CD4-positive, alpha-beta T cell treated with Interleukin-15 for 4 hours (primary cell): ENCODE measurements at places on chromosomes 2 and 18.

DNA sequence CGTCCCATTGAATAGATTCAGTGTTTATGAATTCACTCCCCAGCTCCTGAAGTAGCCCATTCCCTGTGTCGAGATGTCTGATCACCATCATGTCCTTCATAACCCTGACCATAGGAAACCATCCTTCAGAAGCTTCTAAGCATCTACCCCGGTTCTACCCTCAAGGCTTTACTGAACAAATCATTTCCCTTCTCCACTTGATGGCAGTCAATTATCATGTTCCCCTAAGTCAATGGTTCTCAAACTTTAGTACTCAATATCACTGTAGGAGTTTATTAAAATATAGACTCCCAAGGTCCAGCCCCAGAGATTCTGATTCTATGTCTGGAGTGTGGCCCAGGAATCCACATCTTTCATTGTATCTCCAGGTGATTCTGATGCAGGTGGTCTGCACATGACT, 228.4 kb upstream of the SP5 start:
- DNase-seq: no peak

DNA sequence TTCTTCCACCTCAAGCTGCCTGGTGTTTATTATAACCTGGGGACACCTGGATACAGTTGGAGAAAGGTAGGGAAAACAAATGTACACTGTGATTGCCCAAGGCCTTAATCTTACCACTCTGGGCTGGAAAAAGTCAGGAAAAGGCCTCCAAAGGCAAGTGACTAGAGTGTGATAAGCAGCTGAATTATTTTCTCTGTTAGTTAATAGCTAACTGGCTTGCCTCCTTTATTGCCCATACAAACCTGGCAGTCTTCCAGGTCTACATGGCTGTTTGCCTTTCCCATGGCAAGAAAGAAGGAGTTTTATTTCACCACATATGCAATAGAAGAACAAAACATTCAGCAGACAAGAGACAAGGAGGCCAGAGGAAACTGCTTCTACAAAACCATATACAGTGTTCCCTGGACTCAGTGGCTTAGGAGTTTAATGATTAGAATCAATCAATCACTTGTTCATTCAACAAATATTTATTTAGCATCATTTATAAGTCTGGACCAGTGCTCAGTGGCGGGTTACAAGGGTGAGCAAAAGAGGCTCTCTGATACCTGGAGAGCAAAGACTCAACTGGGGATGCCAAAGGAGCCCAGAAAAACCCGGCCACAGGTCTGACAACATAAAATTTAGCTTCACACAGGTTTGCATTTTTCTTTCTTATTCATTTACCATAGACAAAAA, 27.5 kb upstream of the SUCLG1 start:
- DNase-seq: no peak

DNA sequence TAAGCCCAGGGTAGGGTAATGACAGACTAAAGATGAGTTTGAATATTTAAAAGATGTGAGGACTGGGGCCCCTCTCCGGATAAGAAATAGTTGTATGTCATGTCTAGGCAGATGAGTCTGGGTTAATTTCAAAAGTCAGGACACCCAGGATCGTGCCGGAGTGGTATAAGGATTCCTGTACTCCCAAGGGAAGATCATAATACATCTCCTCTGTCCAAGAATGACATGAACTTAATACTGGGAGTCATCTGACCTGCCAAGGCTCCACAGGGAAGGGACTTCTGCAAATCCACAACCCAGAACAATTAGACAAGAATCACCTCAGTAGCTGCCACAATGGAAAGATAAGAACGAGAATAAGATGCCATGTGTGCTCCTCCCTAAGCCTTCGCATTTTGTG, 17.1 kb downstream of the RPRM start:
- DNase-seq: no peak

- no peak for DNase-seq
Measured at GRCh38 chr2:14306268-14306861, 326.2 kb upstream of the LRATD1 start.

DNA sequence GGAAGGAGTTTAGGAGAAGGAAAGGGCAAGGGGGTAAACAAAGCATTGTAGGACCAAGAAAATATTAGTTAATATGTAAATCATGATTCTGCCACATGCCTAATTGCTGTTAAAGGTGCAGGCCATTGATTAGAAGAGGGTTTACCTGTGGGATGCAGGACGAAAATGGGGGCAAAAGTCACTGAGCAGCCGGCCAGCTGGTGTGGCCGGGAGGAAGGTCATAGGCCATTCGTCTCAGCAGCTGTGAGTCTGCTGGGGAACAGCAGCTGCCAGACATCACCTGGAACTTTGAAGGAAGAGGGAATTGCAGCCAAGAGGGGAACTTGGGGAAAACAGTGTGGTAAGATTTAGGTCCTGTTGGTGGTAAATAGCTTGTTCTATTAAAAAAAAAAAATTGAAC, 184.4 kb downstream of the DYSF start:
- no peak for DNase-seq

DNA sequence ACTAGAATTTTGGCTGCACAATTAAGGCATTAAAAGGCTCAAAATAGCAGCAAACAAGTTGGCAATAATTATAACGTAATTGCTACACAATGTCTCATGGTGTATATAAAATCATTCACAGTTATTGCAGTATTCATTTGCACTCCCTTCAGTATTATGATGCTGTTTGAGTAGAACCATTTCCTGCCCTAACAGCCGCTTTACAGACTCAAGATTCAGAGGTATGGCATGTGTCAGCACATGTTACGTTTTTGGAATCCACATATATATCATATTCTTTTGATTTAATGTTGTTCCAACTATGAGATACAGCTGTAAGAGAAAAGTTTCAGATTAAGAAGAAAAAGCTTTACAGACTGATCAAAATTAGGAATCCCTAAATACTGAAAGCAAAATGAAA, 56.3 kb upstream of the NCKAP5 start:
- no peak for DNase-seq

GRCh38 chr2:75155115-75155514, 44.2 kb downstream of the TACR1 start:
- DNase-seq: no peak

DNA sequence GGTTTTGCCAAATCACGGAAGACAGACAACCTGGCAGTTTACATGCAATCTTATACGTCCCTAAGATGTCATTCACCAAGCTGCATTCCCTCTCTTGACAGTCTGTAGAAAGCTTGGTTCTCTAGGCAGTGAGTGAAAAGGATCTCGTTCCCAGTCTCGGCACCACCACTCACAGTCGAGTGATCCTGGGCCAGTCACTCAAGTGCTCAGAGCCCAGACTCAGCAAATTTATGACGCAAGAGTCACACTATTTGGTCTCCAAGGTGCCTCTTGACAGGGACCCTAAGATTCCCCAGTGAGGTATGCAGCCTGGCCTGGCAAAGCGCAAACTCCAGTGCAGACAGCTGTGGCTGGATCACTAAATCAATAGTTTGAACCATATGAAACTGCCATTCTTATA, 77.9 kb downstream of the EIPR1 start:
- no peak for DNase-seq

DNA sequence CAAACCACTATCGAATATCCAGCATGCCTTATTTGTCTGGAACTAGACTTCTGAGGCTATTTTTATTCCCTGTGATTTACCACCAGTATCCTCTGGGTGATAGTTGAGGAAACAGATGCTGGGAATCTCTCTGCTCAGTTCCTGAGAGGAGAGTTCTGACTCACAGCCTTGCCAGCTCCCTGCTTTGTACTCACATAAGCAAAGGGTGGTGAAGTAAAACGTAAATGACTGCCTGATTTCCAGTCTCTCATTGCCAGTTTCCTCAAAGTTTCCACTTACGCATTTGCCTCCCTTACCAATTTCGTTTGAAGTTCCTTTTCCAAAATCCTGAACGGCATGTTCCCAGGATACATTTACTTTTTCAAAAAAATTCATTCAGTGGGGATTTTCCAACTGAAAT, 69.2 kb upstream of the HNRNPA3 start:
- DNase-seq: no peak

DNA sequence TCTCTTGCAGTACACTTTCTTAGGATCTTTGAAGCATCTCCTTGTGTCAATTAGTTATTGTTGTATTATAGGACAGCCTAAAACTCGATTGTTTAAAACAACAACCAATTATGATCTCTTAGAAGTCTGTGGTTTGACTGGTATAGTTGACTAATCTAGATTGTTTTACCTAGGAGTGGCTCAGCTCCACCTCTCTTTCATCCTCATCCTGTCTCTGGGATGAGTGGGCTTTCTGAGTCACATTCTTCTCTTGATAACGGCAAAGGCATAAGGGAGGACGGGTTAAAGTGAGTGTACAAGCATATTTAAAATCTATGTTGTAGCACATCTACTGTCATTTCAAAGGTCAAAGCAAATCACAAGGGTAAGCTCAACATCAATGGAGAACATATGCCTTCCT, 102.3 kb upstream of the GULP1 start:
- no peak for DNase-seq

DNA sequence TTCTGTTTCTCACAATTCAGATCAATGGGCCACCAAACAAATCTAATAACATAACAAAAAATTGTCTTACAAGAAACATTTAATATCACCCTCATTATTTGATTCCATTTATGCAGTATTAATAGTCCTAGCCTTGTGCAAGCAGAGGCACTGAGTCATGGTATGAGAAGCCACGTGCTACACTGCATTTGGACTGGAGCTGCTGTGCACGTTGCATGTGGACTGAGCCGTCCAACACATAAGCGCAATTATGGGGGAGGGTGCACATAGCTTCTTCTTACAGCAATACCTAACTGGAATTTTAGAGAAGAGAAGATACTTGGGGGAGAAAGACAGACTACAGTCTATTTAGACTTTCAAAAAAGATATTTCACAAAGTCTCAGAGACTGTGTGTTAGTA, 329.6 kb upstream of the ID2 start:
- DNase-seq: no peak
